ENCODE measurements at places on chromosomes 7 and 10. TPM values are rescaled to one million over a fixed set of nuclear protein-coding genes. Genes with fewer than 3 reads are reported as not detected.

The ZFYVE27 gene
- 22.6 TPM for polyA plus RNA-seq

GRCh38 chr7:42580061-42580460, 331.8 kb downstream of the C7orf25 start:
- no peak for DNase-seq

DNA sequence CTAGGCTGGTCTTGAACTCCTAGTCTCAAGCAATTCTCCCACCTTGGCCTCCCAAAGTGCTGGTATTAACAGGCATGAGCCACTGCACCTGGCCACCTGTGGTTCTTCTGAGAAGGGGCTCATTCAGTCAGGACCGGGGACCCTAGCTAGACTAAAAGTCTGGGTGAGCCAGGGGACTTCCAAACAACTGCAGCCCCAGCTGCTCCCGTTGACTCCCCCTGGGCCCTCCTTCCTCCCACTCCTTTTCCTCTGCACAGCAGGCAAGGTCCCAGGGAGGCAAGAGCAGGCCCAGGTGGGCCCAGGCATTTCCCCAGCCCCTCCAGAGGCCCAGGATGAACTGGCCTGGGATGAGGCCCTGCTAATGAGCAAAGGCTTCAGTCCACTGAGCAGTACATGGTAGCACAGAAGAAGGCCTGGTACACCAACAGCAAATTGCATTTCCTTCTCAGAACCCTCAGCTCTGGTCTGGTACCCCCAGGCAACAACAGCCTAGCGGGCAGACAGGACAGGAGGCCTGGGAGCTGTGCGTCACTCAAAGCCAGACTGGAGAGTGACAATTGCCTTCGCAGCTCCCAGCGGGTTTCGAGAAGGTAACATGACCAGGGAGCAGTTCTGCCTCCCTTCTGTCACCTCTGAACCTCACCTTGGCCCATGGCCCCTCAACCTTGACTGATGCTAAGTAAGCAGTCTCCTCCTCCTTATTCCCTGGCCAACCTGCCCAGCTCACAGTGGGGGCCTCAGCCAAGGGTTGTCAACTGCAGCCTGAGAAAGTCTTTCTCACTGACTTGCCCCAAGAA, 30.7 kb upstream of the HSPA12A start:
- DNase-seq = no peak

The CYP2C18 gene
- 0.49 TPM for polyA plus RNA-seq

GRCh38 chr10:26215935-26216584, 514 bp upstream of the GAD2 start:
- DNase-seq = no peak

DNA sequence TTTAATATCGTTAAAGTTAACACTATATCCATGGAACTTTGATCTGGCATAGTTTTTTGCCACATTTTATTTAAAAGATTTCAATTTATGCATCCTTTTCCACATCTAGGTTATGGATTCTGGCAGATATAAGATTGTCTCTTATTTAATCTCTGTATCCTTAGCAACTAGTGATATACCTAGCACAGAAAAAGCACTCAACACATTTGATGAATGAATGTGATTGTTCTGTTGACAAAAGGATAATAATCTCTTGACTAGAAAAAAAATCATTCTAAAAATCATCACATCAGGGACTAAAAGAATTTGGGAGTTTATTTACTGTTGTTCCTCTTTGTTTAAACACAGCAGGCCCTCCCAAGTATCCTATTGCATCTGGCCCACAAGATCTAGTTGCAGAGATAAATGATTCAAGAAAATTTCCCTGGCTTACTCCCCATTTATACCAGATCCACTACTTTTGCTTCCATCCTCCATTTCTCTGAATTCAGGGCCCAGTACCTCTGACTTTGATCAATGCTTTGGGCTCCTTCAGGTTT, 84.0 kb upstream of the C1GALT1 start:
- no peak for DNase-seq

- DNase-seq = no peak
Measured at GRCh38 chr10:14688606-14689005, 86.1 kb downstream of the FAM107B start.

The GARIN1A gene
- polyA plus RNA-seq = 0.82 TPM

DNA sequence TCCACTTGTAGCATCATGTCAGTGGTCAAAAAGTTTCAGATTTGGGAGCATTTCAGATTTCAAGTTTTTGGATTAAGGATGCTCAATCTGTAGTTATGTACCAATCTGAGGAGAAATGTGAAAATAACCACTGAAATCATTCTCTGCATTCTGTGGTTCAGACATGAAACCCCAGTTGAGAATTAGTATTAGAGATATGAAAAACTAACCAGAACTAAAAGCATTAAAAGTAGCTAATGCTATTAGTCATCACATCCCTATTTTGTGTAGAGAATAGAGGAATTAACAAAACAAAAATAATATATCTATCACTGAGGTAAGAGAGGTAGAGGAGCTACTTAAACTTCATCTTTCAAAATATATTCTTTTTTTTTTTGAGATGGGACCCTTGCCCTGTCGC, 28.0 kb downstream of the MICU1 start:
- DNase-seq = no peak

The KLF14 gene
- 0.60 TPM for polyA plus RNA-seq

Measured in right renal cortex interstitium (tissue), 3 donors.